ENCODE measurements at places on chromosomes 1 and 21.
A peak's percentile ranks its signal among the peaks of the same experiment; 100 is the strongest.

DNA sequence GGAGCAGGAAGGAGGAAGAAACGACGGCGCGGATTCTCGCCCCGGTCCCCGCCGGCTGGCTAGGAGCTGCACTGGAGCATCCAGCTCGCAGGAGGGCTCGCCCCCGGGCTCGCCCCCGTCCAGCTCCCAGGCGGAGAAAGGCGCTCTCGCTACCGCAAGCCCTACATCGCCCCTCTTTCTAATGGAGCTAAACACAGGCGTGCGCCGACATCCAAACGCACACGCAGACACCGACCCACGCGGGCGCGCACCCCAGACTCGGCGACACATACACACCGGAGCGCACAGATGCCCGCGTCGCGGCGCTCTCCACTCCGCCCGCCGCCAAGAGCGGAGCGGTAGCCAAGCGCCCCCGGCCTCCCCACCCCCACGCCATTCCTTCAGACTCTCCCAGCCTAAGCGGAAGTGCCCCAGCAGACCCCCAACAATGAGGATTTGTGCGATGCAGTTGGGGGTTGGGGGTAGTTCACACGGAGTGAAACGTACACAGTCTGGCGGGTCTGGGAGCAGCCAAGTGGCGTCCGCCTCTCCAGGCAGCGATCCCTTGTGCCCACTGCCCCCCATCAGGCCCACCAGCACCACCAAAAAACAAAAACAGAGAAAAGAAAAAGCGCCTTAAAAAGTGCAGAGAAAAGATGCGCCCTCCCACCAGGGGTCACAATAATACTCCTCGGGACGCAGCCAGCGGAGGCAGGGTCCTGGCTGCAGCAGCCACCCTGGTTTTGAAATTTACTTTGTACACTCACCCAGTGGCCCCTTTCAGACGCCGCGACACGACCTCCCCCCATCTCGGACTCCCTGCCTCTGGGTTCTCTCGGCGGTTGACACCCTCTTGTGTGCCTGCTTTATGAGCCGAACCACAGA is 1.4 kb downstream of the DAB1 start:
- peak; percentile 87 for DNase-seq

GRCh38 chr1:156204686-156205085 is 8.1 kb upstream of the PMF1 start:
- no peak for DNase-seq

GRCh38 chr1:219085082-219085481 is 88.6 kb upstream of the LYPLAL1 start:
- no peak for DNase-seq

DNA sequence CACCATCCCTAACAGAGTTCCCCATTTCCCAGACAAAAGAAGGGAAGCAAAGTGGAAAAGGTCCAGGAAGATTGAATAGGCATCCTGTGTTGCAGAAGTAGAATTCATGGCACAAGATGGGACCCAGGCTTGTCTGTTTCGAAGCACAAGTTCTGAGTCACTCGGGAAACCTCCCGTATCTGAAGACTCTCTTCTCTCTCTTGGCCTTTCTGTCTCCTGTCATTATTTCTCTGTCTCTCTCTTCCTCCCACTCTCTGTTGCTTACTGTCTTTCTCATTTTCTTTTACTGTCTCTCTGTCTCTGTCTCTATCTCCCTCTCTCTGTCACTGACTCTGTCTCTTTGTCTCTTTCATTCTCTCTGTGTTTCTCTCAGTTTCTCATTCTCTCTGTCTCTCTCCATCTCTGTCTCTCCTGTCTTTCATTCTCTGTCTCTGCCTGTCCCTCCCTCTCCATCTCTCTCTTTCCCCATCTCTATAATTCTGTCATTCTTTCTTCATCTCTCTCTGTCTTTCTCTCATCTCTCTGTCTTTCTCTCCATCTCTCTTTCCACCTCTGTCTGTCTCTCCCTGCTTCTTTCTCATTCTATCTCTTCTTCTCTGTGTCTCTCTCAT is 23.7 kb downstream of the RNF187 start:
- DNase-seq, result no peak

DNA sequence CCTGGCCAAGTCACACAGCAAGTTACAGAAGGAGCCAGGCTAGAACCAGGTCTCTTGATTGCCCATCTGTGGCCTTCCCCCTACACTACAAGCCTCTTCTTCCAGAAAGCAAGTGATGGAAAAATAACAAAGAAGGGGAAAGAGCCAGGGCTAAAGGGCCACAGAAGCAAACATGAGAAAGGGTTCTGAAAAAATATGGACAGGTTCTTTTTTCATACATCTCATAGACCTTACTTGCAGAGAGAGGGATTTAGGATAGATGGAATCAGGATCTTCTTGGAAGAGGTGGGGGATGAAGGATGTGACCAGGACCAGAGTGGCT is 3.2 kb downstream of the RHBG start:
- no peak for DNase-seq

- DNase-seq, result no peak
Observed at GRCh38 chr1:208524925-208525324, 280.7 kb upstream of the PLXNA2 start.

- peak; percentile 89 for DNase-seq
Observed at GRCh38 chr1:28882009-28882628, 32.2 kb upstream of the EPB41 start.

DNA sequence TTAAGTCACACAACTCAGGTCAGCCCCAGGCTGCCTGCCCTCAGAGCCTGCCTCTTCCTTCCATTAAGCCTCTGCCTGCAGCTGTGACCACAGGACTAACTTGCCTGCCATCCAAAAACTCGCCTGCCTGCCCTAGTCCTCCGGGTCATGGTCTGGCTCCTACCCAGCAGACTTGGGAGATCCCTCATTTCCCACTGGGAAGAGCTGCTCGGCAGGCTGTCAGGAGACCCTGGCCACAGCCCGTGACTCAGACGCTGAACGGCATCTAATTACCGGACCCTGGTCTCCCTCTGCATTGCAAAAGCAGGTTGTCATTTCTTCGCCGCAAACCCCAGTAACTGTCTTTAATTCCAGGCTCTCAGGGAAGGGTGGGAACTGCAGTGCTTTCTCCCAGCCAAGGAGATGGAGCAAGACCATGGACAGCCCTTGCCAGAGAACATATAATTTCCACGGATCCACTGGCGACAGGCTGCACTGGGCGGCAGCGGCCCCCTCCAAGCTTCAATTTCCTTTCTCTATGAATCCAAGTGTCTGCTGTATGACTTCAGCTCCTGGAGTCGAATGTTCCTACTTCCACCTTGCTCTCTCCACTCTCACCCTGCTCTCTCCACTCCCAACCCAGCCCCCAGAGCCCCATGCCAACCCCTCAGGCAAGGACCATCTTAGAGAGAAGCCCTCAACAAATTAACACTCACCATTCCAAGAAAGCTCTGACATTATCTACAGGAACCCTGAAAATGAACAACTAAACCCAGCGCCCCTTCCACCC is 20.4 kb downstream of the OLFML2B start:
- no peak for DNase-seq

GRCh38 chr1:44513111-44513510 is 108.1 kb downstream of the RNF220 start:
- DNase-seq, result no peak

DNA sequence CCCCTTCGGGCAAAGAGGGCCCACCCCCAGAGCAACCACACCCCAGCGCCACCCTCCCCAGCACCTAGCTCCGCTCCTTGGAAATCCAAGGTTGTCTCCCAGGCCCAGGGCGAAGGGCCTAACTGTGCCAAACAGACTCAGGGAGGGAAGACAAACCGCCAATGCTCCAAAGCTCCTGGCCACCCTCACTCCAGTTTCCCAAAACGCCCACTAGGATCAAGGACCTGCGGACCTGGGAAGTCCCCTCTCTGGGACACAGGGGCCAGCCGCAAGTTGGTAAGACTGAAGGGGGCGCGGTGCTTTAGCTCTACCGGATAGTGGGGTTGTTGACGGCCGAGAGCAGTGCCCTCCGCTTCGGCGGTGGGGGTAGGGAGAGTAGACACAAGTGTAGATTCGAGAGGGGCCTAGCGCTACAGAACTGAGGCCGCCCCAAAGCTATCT is 581 bp downstream of the IRF6 start:
- DNase-seq, result no peak

- DNase-seq, result no peak
Observed at GRCh38 chr1:215287362-215287761, 204.8 kb downstream of the KCNK2 start.

GRCh38 chr1:37083603-37084002 is 49.3 kb upstream of the GRIK3 start:
- DNase-seq, result no peak

DNA sequence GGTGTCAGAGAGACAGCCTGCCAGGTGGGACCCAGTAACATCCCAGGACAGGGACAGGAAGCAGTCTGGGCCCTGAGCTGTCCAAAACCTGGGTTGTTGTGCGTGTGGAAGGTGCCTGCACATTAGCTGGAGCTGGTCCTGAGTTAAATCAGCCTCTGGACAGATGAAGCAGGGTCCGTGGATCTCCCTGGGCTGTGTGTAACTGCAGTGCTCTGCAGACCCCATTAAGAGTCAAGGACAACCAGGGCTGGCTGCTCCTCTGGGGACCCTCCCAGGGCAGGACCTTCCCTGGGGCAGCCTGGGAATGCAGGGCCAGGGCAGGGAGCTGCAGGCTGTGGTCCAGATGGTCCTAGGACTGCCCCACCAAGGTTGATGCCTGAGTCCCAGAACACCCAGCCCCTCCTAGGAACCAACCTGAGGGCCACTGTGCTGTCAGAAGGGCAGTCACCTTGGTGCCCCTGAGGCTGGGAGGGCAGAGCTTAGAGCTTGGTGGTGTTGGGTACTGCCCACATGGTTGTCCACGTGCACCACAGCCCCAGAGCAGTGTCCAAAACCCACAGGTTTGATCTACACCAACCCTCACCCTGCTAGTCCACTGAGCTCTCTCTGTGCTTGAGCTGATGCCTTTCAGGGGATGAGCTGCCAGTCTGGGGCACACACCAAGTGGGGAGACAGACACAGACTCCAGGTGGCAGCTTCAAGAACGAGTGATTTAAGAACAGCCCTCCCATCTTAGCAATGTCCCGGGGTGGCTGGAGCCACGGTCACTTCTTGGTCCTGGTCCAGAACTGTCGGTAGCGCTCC is 2.9 kb downstream of the MRPL55 start:
- DNase-seq, result no peak

DNA sequence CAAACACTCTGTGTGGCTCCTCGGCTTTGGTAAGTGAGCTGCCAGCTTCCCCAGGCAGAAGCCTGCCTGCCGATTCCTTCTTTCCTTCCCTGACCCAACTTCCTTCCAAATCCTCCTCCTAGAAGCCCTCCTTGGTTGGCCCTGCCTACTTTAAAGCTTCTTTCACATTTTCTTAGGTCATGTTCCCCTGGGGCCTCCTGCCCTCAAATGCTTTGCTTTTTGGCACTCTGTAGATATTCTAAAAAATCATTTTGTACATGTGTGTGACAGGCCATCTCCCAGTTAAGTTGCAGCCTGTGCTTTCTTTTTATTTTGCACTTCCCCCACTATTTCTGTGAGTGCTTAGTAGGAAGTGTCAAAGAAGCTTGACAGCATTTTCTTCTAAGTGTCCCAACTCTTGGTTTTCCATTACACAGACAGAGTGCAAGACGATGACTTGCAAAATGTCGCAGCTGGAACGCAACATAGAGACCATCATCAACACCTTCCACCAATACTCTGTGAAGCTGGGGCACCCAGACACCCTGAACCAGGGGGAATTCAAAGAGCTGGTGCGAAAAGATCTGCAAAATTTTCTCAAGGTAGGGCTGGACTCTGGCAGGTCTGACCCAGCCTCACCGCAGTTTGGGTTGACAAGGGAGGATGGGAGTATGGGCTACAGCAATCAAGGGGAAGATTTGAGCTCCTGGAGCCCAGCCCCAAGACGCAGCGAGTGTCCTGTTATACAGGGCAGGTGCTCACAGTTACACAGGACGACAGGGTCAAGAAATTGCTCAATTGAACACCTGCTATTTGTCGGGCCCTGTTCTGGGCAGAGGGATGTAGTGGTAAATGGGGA is at the start of gene S100A9:
Gene S100A9, plus strand, starts transcription at position 2 of the 838 bp plus-strand sequence. Its CDS starts 430 bp downstream, at position 432.
- DNase-seq, result no peak

- peak; percentile 14 for DNase-seq
Observed at GRCh38 chr1:77539519-77540142, 142.8 kb downstream of the ZZZ3 start.

DNA sequence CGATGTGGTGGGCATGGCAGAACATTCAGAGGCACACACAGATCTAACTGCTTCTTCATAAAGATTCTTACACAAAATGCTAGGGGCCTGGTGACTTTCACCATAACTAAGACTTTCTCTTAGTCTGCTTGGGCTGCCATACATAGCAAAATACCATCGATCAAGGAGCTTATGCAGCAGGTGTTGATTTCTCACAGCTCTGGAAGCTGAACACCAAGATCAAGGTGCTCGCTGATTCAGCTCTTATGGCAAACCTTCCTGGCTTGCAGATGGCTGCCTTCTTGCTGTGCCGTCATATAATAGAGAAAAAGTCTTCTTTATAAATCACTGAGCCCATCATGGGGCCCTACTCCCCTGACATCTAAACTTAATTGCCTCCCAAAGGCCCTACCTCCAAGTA is 487.3 kb downstream of the AJAP1 start:
- no peak for DNase-seq

DNA sequence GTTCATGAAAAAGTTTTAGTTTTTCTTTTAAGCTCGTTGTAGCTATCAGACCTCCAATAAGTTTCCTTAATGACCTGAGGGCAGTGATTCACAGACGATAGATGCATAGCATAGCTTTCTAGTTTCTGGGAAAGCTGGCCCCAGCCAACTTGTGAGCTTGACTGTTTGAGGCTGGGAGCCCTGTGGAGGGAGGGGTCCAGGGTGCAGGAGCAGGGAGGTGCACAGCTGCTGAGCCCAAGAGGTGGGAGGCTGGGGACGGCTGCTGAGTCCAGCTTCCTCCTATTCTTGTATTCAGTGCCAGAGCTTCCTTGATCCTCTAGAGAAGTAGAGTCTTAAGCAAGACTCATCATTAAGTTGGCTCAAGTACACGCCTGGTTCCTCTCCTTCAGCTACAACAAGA is 11.0 kb upstream of the AVPR1B start:
- DNase-seq, result no peak

GRCh38 chr1:13583966-13584791 is 547 bp downstream of the PDPN start:
- peak; percentile 77 for DNase-seq

DNA sequence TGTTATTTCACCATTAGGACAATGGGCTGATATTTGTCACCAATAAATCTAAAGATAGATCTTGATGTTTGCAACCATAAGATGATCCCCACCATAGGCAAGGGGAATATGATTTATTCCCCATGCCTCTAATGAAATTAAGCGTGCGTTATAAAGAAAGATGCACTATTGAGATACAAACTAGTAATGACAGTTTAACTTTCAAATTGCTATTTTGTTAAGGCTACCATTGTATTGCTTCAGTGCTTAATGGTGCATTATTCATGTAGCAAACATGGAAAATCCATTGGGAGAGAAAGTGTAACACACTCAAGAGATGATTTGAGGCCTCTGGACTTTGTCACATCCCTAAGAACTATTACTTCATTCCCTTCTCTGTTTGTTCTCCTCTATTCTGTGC is 108.9 kb upstream of the TRABD2B start:
- no peak for DNase-seq

DNA sequence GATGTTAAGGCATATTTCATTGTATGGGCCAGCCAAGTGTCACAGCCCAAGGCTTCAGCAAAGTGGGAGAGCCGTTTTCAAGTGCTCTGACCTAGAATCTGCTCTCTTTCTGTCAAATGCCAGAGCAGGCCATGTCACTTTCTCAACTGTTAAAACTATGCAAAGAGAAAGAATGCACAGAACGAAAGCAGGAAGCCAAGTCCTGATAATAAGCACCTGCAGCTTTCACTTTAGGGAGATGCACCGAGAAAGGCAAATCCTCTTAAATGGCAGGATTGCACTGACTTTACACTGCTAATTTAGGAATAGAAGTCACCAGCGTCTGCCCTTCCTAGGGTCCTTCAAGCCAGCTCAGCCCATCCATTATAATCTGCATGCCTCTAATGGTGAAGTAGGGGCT is 49.2 kb upstream of the NTPCR start:
- DNase-seq, result peak; percentile 18

GRCh38 chr21:42587036-42587435 is 66.4 kb upstream of the PDE9A start:
- no peak for DNase-seq
